ENCODE measurements at places on chromosomes 2 and 18.

DNA sequence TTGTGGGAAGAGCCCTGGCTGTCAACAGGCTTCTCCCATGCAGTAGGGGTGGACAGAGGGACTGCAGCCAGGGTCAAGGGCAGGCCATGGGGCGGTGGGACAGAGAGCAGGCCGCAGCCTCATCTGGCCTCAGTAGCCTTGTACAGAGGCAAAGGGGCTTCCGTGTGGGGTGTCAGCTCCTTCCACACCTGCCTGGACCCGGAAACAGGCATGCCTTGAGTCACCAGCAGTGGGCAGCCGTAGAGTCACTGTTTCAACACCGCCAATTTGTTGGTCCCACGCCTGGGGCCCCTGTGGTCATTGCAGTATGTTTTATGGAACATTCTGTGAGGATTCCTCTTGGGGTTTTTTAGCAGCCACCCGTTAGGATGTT is 173.0 kb downstream of the SMAD7 start:
- no peak for DNase-seq

- DNase-seq = peak; percentile 88
Measured at GRCh38 chr2:11863513-11864328, 117.3 kb downstream of the LPIN1 start.

- DNase-seq = no peak
Measured at GRCh38 chr2:16055848-16056580, 115.7 kb downstream of the MYCN start.

DNA sequence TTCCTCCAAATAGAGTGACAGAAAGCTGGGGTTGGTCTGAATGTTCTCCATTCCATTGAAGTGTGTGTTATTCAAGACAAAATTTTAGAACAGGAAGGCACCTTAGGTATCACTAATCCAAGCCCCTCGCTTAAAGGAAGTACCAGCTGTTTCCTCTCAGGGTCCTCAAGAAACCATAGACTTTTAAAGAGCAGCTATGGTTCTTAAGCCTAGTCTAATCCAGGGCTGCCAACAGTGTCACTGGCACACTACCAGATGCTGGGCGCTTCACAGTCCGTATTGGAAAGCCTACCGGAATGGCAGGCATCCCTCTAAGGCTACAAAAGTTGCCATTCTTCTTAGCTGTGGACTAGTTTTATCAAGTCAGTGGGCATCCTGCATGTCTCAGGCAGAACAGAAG is 1.9 kb downstream of the NEMP2 start:
- DNase-seq = no peak

DNA sequence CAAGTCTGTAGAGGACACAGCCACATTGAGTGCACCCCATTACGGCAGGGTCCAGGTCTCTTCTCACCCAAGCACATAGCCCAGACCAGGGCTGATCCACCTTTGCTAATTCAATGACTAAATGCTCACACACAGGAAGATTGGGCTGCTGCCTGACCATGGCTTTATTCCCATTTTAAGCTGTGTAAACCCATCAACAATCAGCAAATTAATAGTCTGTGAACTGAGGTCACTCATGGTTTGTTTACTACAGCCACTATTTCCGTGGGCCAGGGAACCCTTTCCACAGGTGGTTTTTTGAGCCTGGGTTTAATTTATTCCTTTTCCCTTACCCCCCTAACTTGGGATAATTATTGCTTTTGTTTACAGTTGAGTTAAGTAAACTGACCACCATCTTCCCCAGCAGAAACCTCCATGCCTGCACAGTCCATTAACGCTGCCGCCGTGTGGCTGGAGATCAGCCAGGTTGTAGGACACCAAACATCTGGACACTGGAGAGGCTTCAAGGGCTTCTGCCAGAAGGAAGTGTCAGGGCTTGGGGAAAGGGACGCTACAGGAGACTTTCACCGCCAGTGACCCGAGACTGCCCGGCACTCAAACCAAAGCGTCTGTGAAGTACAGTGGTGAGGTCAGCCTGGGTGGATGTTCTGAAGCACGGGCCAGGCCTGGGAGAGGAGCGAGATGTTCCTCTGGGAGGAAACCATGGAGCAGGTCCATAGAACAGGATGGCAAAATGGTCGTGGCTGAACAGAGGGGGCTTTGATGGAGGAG is 282.9 kb downstream of the DYSF start:
- no peak for DNase-seq

DNA sequence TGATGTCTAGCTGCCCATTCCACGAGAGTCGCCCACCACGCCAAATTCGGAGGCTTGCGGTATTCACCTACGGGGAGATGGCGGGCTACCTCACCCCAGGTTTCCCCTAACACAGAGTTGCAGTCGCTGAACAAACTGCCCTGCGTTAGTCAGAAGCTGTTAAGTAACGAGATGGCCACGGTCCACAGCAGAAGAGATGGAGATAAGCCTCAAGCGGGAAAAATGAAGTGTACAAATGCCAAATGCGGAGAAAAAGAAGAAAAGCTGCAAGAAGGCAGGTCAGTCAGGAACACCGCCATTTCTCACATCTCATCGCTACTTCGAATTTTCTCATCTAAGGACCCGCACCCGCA is 425 bp downstream of the ASB3 start:
- no peak for DNase-seq

- no peak for DNase-seq
Measured at GRCh38 chr2:220353897-220354296, 726.5 kb downstream of the SLC4A3 start.

GRCh38 chr2:98547092-98547790 is 61.1 kb downstream of the COA5 start:
- no peak for DNase-seq

DNA sequence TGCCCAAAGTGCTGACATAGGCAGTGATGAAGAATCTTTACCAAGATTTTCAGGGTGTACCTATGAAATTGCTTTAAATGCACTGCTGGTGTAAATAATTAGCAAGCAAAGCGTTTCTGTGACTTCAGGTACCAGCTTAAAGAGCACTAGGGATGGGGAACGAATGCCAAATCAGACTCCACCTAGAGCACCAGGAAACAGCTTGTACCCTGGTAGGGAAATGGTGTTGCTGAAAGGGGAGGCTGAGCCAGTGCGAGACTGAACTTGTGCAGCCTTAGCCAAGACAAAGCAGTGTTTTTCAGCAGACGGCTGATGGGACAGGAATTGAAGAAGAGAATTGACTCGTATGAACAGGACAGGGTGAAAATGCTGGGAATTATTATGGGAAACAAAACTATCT is 65.6 kb downstream of the TWSG1 start:
- no peak for DNase-seq

- peak; percentile 65 for DNase-seq
Measured at GRCh38 chr18:47931718-47932103, 1.3 kb upstream of the SMAD2 start.

DNA sequence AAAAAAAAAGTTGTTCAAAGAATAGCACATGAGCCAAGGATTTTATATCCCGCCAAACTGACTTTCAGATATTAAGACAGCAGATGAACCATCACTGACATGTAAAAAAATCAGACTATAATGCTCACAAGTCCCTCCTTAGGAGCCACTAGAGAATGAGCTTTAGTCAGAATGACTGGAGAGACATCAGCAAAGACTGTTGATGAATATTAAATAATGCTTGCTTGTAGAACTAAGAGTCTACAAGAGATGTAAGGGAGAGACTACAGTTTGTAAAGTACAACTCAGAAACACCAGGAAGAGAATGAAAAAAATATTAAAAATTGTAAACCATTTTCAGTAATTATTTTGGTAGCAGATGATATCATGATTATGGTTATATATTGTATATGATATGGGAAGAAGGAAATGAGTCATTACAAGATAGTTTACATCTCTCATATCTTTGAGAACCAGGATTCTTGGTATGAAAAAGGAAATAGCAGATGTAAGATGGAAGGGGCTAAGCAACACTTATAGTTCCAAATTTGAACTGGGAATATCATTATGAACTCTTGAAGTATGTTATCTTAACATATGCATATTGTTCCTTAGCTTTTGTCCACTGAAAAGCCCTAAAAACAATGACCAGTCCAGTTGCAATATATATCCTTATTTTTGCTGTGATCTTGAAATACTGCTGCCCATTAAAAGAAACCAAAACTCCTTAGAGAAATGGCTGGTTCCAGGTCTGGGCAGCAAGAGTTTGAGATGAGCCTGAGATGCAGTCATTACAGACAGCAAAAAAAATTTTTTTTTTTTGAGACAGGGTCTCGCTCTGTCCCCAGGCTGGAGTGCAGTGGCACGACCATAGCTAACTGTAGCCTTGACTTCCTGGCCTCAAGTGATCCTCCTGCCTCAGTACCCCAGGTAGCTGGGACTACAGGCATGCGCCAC is 55.7 kb downstream of the PTPN2 start:
- no peak for DNase-seq

DNA sequence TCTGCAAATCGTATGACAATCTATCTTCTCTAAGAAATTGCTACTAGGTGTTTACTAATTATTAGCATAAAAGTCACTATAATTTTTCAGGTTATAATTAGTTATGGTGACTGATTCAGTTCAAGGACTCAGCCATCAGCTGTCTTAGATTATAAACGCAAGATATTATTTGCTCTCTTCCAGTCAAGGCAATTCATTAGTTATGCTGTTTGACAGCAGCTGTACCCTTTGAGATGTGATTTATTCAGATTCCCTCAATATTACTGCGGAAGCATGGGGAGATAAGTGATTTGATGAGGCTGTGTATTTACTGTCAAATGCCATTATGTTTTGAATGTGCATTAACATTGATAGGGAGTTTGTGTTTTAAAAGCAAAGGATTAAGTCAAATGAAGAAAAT is 558.9 kb upstream of the FSIP2 start:
- no peak for DNase-seq

GRCh38 chr18:59267503-59268126 is 5.6 kb downstream of the RAX start:
- no peak for DNase-seq

- no peak for DNase-seq
Measured at GRCh38 chr2:189177251-189177840, 2.2 kb downstream of the COL5A2 start.

DNA sequence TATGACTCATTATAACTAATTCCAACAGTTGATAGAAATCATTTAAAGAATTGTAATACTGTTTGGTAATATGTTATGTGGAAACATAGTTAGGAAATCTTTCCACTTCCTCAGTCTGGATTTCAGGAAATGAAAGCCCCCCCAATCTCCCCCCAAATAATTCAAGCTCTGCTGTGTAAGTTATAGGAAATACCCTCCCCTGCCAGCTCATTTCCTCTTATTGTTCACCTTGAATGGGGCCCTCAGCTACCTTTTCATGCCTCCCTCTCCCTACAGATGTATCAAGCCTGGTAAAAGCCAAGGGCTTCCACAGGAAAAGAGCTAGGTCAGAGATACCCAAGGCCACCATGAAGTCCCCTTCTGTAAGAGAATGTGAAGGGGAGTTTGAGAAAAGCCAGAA is 155.5 kb downstream of the CNTNAP5 start:
- DNase-seq = no peak

GRCh38 chr2:216533609-216534008 is 35.0 kb downstream of the RPL37A start:
- no peak for DNase-seq

DNA sequence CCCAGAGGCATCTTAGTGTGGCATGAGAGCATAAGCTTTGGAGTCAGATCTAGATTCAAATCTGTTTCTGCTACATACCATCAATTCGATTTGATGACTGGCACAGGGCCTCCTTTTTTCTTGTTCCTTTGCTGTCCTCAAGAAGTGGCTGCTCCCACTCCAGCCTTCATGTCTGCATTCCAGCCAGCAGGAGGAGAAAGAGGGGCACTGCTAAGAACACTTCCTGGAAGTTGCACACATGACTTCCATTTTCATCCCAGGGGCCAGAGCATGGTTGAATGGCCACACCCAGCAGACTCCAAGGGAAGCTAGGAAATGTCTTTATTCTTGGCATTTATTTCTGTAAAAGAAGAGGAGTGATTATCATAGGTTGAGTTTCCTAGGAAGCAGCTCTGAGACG is 50.4 kb downstream of the EML6 start:
- DNase-seq = no peak

GRCh38 chr2:1644427-1644826 is 99.9 kb downstream of the PXDN start:
- no peak for DNase-seq

GRCh38 chr2:98453531-98453930 is 8.9 kb downstream of the INPP4A start:
- no peak for DNase-seq

DNA sequence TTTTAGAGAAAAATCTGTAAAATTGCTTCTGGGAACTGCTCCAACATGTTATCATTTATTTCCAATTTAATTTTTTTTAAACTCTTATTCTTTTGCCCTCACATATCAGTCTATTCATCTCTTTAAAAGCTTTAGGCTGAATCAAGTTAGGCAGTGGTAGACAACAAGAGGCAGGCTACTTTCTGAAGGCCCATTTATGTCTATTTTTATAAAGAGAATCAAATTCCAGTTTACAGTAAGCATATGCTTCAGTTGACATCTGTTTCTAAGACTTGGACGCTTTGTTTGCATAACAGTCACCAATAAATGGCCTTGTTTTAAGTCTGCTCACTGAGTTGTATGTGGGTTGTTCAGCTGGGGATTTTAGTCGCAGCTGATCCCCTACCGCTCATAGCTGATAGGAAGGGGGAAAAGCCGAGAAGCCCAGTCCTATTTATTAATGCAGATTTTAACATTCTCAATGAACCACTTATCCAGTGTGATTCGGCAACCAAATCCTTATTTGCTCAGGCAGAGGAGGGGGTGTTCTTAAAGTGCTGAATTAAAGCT is 260.4 kb upstream of the SIX3 start:
- no peak for DNase-seq

- DNase-seq = no peak
Measured at GRCh38 chr2:47569658-47570475, 166.9 kb downstream of the MSH2 start.

DNA sequence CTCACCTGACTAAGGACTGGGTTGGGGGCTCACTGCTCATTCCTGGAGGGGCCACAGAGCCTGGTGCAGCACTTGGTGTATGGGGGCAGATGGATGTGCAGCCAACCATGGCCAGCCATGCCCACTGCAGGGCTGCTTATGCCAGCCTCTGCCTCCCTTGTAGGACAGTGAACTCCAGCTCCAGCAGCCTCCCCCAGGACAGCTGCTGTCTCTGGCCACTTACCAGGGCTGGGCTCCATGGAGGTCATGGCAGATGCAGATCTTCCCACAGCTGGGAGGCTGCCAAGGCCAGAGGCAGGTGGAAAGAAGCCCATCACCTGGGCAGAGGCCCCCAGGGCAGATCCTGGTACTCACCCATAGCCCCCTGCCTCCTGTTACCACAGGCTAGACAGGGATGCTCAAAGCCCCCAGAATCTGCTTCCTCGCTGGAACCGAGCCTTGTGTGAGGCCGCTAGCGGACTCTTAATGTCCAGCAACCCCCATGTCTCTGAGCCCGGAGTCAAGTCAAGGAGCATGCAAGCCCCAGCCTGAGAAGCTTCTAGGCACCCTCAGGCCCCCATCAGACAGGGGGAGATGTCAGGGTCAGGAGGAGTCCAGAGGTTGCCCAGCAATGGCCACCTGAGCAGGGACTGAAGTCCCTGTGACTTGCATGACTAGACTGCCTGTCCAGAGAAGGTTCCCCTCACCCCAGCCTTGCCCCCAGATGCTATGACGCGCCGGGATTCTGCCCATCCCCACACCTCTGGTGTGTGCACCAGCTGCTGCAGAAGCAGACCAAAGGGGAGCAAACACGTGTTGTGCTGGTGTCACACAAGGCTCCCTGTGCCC is 123.6 kb downstream of the TWIST2 start:
- no peak for DNase-seq
